ENCODE measurements at places on chromosomes 13 and 19. TPM values are rescaled to one million over a fixed set of nuclear protein-coding genes. Genes with fewer than 3 reads are reported as not detected.

TTYH1 gene
- total RNA-seq, result not detected

SBSN gene
- total RNA-seq, result not detected

CYP4F22 gene
- total RNA-seq, result not detected

DOCK6 gene
- 30.1 TPM for total RNA-seq
